ENCODE measurements at places on chromosomes 11 and 22.
A peak's percentile ranks its signal among the peaks of the same experiment; 100 is the strongest.

- no peak overlapping the region for H3K27ac ChIP-seq
- H3K27me3 ChIP-seq: peaks cover 10% of the 10 kb centered on the region
- no peak overlapping the region for H3K4me3 ChIP-seq
- no peaks in the 10 kb centered on the region for H3K36me3 ChIP-seq
- H3K4me1 ChIP-seq: no peaks in the 10 kb centered on the region
- no peak for DNase-seq
These were observed 1.2 kb downstream of the SOX10 start for GRCh38 chr22:37982938-37983859.

- peaks cover 41% of the 10 kb centered on the region for H3K4me1 ChIP-seq
- H3K4me3 ChIP-seq: no peak overlapping the region
- H3K27me3 ChIP-seq: no peaks in the 10 kb centered on the region
- H3K27ac ChIP-seq: no peak overlapping the region
- no peak for DNase-seq
- H3K36me3 ChIP-seq: peaks cover 1% of the 10 kb centered on the region
These were observed 7.4 kb downstream of the HIRA start for GRCh38 chr22:19424186-19424500.

GRCh38 chr11:67666676-67667489 is 7.5 kb downstream of the ALDH3B2 start:
- H3K27ac ChIP-seq: no peak overlapping the region
- H3K36me3 ChIP-seq: no peaks in the 10 kb centered on the region
- peak; percentile 72 for DNase-seq
- H3K4me3 ChIP-seq: no peak overlapping the region

DNA sequence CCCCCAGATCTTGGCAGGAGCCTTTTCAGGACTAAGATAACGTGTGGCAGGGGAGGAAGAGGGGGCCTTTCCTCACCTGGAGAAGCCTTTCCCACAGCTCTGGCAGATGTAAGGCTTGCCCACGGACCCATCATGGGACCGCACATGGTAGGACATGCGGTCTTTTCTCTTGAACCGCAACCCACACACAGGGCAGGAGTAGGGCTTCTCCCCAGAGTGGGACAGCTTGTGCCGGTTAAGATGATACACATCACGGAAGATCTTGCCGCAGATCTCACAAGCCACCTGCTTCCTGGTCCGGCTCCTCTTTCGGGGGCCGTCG is 1.9 kb downstream of the PATZ1 start:
- H3K27ac ChIP-seq: no peak overlapping the region
- peaks cover 37% of the 10 kb centered on the region for H3K4me1 ChIP-seq
- peak overlapping the region; percentile 72 for H3K4me3 ChIP-seq
- no peaks in the 10 kb centered on the region for H3K27me3 ChIP-seq
- H3K36me3 ChIP-seq: peaks cover 13% of the 10 kb centered on the region
- DNase-seq: no peak

DNA sequence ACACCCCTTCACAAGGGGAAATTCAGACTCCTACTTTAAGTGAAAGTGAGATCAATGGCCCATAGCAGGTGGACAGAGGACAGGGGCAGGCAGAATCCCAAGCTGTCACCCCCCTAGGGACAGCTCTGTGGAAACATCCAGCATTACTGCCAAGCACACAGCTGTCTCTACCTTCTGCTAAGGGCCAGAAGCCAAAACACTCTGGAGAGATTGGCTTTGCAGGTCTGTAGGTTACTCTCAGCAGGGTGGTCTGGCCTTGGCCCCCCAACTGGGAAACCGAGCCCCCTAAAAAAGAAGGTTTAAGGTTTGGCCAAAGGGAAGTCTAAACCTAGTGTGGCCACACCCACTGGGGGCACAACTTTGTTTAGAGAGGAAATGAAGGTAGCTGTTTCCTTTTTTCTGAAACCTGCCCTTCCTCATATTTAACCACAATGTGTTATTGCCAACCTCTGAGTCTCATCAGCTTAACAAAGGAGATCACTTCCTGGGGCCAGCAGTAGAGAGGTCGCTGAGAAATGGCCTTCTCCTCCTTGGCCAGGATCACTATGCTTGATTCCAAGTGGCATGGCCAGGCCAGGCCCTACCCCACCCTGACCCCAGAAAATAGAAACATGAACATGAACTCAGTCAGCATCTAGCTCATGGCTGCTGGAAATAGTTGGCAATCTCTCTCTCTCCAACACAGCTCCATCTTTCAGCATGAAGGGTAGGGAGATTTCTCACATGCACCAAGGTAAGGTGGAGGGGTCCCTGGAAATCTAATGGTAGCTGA is 25.9 kb upstream of the SCARF2 start:
- no peak overlapping the region for H3K4me3 ChIP-seq
- DNase-seq: peak; percentile 21
- H3K36me3 ChIP-seq: peaks cover 13% of the 10 kb centered on the region
- H3K27ac ChIP-seq: no peak overlapping the region
- peaks cover 16% of the 10 kb centered on the region for H3K4me1 ChIP-seq
- no peaks in the 10 kb centered on the region for H3K27me3 ChIP-seq

DNA sequence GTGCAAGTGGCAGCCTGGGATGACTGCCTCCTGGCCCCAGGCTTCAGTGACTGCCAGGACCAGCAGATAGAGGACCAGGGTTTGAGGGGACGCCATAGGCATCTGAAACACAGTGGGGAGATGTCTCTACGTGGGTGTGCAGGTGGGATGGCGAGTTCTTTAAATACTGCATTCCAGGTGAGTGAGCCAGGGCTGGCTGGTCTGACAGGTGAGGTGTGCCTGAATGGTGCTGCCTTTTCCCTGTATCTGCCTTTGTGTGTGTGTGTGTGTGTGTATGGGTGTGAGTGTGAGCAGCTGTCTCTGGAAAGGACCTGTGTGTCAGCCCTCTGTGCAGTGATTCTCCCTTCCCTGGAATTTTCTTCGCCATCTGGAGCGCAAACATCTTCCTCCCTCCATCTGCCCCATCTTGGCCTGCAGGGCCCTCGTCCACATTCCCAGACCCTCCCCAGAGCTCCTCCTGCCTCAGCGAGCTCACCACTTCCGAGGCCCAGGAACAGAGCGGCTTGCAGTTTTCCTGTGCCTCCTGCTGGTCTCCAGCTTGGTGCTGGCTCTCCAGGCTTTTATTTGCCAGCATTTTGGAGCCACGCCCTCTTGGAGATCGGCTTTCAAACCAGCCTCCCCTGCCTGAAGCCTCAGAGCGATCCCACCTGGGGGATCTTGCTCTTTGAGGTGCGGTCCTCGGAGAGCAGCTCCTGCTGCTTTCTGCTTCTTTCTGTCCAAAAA is at the start of gene GPHA2:
GPHA2 (minus strand) TSS at position 535 of the 723 bp plus-strand sequence; CDS start at position 102, 433 bp downstream.
- H3K27ac ChIP-seq: no peak within 1 kb of the TSS
- H3K4me1 ChIP-seq: peaks cover 6% of the 10 kb centered on the region
- H3K36me3 ChIP-seq: peaks cover 24% of the 10 kb centered on the region
- peak; percentile 56 for DNase-seq
- no peaks in the 10 kb centered on the region for H3K27me3 ChIP-seq
- H3K4me3 ChIP-seq: no peak within 1 kb of the TSS

DNA sequence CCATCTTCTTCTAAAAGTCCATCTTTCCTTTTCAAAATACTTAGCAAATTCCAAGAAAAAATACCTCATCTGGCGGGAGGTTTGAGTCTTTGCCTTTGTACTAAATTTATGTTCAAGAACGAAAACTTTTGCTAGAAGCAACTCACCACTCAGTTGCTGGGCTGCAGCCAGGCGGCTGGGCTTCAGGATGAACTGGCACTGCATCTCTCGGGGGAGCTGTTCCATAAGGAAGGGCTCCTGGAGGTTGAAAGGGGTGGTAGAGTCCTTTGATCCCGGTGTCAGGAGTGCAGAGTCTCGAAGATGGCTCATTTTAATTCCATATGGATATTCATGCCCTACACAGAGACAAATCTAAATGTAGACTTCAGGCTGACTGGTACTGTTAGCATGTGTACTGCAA is 105.8 kb downstream of the ARHGAP20 start:
- H3K4me1 ChIP-seq: no peaks in the 10 kb centered on the region
- no peak overlapping the region for H3K27ac ChIP-seq
- peaks cover 3% of the 10 kb centered on the region for H3K36me3 ChIP-seq
- peaks cover 8% of the 10 kb centered on the region for H3K27me3 ChIP-seq
- no peak for DNase-seq

- H3K4me3 ChIP-seq: no peak overlapping the region
- peak overlapping the region; percentile 2 for H3K27ac ChIP-seq
- H3K4me1 ChIP-seq: peaks cover 21% of the 10 kb centered on the region
- DNase-seq: no peak
- no peaks in the 10 kb centered on the region for H3K36me3 ChIP-seq
These were observed 60.4 kb upstream of the CD5 start for GRCh38 chr11:61041755-61042518.

- no peaks in the 10 kb centered on the region for H3K27me3 ChIP-seq
- H3K4me1 ChIP-seq: no peaks in the 10 kb centered on the region
- H3K4me3 ChIP-seq: no peak overlapping the region
- peaks cover 7% of the 10 kb centered on the region for H3K36me3 ChIP-seq
These were observed 11.2 kb upstream of the RBM4B start for GRCh38 chr11:66688561-66689534.

DNA sequence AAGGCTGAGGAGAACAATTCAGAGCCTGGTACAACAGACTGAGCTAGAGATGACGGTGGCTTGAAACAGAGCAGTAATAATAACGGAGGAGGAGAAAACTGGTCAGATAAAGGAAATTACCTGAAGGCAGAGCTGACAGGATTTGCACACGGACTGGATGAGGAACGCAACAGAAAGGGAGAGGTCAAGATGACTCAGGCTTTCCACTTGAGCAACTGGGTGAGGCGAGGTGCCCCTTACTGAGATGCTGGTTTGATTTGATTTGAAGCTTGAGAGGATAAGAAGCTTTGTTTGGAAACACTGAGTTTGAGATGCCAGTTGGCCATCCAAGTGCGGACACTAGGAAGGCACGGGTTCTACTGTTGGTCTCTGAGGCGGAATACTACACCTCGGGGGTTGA is 35.4 kb upstream of the NRIP3 start:
- no peak for DNase-seq
- H3K36me3 ChIP-seq: peaks cover 4% of the 10 kb centered on the region
- H3K4me3 ChIP-seq: no peak overlapping the region
- H3K27ac ChIP-seq: no peak overlapping the region
- no peaks in the 10 kb centered on the region for H3K27me3 ChIP-seq

DNA sequence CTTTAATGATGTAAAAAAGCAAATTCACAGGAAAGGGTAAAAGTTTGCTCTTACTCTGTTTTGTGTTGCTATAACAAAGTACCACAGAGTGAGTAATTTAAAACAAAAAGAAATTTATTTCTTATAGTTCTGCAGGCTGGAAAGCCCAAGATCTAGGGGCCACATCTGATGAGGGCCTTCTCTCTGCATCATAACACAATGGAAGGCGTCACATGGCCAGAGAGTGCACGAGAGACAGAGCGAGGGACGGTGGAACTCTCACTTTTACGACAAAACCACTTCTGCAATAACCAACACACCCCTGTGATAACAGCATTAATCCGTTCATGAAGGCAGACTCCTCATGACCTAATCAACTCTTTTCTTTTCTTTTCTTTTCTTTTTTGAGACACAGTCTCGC is 31.1 kb downstream of the CD6 start:
- no peaks in the 10 kb centered on the region for H3K36me3 ChIP-seq
- H3K4me1 ChIP-seq: peaks cover 11% of the 10 kb centered on the region
- peaks cover 8% of the 10 kb centered on the region for H3K27me3 ChIP-seq
- H3K27ac ChIP-seq: no peak overlapping the region
- no peak for DNase-seq
- no peak overlapping the region for H3K4me3 ChIP-seq

DNA sequence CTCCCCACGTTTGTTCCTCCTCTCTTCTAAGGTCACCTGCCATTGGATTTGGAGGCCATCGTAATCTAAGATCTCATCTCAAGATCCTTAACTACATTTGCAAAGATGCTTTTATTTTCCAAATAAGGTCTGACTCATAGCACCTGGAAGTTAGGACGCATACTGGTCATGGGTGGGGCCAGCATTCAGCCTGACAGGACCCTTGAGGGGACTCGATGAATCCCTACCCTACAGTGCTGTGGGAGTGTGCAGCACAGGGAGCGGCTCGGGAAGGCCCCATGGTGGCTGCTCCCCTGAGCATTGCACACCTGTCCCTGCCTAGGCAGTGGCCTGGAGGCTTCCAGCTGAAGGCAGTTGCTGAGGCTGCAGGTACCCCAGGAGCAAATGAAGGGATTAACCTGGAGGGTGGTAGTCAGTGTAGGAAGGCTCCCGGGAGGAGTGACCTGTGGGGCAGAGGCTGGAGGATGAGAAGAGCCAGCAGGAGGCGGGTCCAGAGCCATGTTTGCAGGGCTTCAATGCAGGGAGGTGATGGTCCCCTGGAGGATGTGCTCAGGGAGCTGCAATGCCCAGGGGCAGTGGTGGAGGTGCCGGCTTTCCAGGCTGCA is 362.2 kb downstream of the CTTN start:
- H3K4me1 ChIP-seq: peaks cover 4% of the 10 kb centered on the region
- no peak for DNase-seq
- peaks cover 9% of the 10 kb centered on the region for H3K27me3 ChIP-seq
- no peak overlapping the region for H3K4me3 ChIP-seq
- no peak overlapping the region for H3K27ac ChIP-seq

DNA sequence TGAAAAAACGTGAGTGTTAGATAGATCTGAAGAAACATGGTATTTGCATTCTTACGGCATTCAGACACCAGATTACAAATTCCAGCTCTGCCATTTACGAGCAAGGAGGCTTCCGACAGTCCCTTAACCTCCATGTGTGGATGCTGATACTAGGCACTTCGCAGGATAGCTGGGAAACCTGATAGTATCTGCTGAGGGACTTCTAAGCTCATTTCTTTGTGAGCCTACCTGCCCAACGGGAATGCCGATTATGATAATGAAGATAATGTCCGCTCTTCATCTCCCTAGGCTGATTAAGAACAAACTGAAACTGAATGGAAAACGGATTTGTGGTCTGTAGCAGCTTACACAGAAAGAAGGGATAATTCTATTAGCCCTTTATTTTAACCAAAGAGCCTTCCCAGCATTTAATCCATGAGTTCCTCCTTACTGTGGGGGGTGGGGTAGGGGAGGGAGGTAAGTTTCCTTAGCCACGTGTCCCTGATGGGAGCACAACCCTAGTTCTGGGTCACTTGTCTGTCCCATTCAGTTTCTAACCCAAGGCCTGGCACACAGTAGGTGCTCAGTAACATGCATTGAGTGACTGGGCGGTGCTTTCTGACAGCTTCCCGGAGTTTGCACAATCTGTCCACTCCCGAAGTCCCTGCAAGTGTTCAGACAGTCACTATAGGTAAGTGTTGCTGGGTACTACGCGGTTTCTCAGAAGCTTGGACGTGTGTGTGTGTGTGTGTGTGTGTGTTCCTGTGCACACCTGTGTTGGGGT is 39.2 kb downstream of the CD6 start:
- peaks cover 8% of the 10 kb centered on the region for H3K27me3 ChIP-seq
- no peak overlapping the region for H3K27ac ChIP-seq
- H3K4me1 ChIP-seq: peaks cover 15% of the 10 kb centered on the region
- no peak for DNase-seq
- no peak overlapping the region for H3K4me3 ChIP-seq
- peaks cover 1% of the 10 kb centered on the region for H3K36me3 ChIP-seq

GRCh38 chr11:59365232-59366018 is 6.7 kb downstream of the OR5AN1 start:
- H3K27me3 ChIP-seq: peaks cover 1% of the 10 kb centered on the region
- H3K4me1 ChIP-seq: no peaks in the 10 kb centered on the region
- DNase-seq: no peak
- H3K36me3 ChIP-seq: no peaks in the 10 kb centered on the region
- H3K4me3 ChIP-seq: no peak overlapping the region
